ENCODE measurements at places on chromosomes 3 and 15. TPM values are rescaled to one million over a fixed set of nuclear protein-coding genes. Genes with fewer than 3 reads are reported as not detected.

- no peak for DNase-seq
These were observed 127.0 kb downstream of the KLHL25 start for GRCh38 chr15:85667491-85668424.

- no peak for DNase-seq
These were observed 194.7 kb downstream of the DTWD1 start for GRCh38 chr15:49815526-49815925.

DNA sequence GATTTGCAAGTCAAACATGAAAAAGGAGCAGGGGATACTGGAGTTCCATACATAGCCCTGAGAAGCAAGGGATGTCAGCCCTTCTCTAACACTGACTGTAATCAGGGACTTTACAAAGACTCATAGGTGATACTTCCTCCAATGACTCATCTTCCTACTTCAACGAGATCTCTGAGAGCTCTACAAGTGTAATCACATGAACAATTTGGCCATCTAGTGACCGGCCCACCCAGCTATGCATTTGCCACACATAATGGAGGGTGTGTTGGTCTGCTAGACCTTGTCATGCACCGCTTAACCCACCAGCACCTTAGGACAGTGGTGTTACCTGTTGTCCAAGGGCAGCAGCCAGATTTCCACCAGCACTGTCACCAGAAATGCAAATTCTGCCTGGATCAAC lies 75.3 kb downstream of the NCEH1 start:
- no peak for DNase-seq

PTX3 gene
- 0.83 TPM for total RNA-seq

DNA sequence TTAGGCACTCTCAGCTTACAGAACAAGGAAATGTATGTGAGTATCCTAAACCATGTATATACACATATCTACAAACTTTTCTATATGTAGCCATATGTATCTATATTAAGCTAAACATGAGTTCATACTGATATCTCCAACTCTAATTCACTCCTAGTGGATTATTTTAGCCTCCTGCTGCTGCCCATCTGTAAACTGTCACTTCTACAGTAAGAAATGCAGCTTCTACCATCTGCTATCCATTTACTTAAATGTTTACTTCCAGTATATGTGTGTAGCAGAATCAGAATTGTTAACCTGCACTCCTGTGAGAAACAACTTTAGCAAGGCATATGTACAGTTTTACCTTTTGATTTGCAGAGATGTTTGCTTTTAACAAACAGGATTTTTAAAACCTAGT lies 478.5 kb upstream of the CBLB start:
- DNase-seq = no peak

MYL3 gene
- 10.8 TPM for total RNA-seq

- no peak for DNase-seq
These were observed 141.9 kb upstream of the THBS1 start for GRCh38 chr15:39438799-39439592.

GUCA1C gene
- not detected for total RNA-seq

DNA sequence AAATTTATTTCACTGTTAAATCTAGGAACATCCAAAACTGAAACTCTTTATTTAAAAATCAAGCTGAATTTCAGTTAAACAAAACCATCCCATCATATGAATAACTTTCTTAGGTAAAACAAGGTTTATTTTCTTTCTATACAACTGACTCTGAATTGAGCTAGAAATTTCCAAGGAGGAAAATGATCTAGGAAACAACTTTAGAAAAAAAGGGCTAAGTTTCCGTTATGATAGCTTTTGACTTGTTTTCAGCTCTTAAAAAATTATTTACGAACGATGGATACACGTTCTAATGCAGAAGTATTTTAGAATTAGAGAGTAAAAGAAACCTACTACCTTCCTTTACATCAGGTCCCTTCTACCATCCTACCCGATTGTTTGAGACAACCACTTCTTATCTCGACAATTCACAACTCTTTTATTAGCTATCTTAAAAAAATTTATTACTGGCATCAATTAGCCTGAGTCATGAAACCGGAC lies 1.8 kb upstream of the IGF1R start:
- DNase-seq = no peak

GOLGA8F gene
- not detected for total RNA-seq

ICE2 gene
- 30.0 TPM for total RNA-seq

DNA sequence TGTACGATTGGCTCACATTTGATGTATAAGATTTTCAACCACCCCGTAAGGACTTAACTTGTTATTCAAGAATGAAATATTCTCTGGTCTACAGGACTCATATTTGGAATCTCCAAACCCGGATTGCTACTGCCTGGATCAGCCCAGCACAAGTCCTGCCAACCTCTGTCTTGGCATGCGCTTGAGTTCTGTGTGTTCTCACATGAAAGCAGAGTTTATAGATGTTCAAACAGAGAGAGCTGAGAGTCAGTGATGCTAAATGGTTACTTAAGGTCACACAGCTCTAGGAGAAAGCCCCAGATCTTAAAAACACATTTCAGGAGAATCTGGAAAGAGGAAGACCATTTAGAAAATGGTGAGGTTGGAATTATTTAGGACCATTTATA lies 268.0 kb upstream of the TBL1XR1 start:
- DNase-seq = peak; percentile 94

DNA sequence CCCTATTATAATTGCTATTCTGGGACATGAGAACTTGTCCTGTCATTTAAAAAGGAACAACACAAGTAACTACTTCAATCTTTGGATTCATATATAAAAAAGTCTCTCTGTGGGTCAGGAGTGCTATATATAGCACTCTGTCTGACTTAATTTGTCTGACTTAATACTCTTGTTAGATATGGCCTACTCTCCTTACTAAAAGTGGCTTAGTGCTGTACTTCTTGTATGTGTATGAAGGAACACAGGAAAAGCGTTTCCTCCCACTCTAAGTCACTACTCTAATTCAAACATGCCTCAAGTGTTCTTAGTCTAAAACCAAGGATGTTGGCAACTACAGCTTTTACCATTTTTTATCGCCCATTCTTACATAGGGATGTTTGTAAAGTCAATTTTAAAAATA lies 255.2 kb upstream of the ROBO1 start:
- no peak for DNase-seq

DNA sequence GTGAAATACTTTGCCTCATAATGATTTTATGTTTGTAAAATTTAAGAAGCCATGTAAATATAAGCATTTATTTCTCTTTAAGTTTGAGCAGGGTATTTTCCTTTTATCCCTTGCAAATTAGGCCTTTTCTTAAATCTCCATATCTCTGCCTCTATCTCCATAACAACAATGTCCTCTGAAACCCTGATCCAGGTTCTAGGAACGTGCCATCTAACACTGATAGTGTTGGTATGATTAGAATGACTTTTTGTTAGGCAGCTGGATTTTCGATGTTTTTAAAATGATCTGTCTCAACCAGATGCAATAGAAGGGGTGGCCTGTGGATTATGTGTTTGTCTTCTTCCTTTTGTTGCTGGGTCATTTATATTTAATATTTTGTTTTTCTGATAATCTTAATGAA lies 77.9 kb downstream of the TRPC1 start:
- no peak for DNase-seq

DNA sequence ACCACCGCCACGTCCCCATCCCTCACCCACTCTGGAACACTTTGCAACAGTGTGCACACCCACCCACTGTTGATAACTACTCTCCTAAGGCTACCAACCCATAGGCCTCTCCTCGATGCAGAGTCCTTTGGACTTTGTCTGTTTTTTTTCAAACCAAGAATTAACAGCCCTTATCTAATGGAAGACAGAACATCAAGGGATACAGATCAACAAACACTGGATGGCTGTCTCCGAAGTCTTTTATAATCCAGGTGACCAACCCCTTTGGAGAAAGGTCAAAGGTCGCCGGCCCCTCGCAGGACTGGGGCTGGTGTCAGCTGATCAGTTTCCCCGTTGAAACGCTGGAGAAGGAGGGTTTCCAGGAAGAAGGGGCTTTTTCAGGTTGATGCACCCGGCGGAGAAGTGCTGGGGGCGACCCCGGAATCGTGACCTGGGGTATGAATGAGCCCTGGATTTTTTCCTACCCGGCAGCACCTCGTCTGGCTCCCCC lies 532 bp downstream of the B4GALT4 start:
- DNase-seq = peak; percentile 69

KIF15 gene
- 1.1 TPM for total RNA-seq

DNA sequence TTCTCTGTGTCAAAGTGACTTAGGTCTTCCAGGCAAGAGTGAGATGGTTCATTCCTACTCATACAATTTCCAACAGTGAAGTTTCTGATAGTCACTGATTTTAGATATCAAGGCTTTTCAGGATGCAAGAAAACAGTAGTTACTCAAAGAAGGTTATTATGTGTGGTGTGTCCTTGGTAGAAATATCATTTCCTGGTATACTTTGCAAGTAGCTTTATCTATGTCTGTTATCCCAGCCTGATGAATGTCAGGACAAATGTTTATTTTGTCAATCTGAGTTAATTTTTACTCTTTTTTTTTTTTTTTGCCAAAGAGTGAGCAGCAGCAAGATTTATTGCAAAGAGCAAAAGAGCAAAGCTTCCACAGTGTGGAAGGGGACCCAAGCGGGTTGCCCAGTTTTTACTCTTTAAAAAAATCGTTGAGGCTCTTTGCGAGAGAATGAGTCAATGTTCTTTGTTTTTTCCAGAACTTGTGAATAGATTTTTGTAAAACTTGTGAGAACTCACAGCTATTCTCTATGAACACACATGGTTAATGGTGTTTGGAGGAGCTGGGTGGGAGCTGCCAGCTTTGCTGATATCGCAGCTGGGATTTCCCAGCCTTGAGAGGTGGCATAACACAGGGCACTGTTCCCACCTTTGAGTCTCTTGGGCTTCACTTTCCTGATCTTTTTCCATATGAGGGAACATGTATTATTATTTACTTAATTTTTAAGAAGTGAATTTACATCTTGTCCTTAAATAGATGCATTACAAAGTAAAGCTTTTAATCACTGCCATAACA lies 51.9 kb downstream of the SV2B start:
- no peak for DNase-seq

- no peak for DNase-seq
These were observed 82.9 kb upstream of the THBS1 start for GRCh38 chr15:39497759-39498565.

DNA sequence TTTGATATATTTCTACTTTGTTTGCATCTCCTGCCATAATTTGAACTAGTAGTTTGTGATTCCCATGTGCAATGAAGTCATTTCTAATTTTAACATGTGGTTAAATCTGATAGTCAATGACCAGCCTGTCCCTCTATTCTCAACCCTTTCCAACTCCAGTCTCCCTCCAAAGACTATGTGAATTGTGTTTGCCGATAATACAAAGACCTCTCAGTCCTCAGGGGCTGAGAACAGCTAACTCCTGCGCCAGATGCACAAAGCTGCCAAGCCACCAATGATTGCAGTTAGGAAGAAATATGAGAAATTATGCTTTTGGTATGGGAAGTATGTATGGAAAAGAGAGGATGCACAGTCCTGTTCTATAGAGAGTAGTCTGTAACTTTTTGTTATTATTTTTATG lies 54.0 kb downstream of the KCNH8 start:
- DNase-seq = no peak

- no peak for DNase-seq
These were observed 125.9 kb downstream of the NECTIN3 start for GRCh38 chr3:111197485-111197884.

PGBD4 gene
- total RNA-seq = 0.54 TPM

DNA sequence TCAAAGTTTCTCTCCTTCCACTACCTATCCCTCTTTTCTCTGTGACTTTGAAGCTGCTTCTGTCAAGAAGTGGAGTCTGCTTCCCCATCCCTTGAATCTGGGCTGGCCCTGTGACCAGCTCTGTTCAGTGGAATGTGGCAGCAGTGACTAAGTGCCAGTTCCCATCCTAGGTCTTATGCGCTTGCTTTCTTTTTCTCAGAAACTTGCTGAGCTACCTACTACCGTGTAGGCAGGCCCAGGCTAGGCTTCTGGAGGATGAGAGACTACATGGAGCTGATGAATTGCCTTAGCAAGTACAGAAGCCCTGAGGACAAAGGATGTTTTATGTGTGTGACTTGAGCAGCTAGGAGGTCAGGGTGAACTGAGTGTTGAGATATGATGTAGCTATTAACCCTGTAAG lies 123.2 kb downstream of the PDCD6IP start:
- DNase-seq = no peak

DNA sequence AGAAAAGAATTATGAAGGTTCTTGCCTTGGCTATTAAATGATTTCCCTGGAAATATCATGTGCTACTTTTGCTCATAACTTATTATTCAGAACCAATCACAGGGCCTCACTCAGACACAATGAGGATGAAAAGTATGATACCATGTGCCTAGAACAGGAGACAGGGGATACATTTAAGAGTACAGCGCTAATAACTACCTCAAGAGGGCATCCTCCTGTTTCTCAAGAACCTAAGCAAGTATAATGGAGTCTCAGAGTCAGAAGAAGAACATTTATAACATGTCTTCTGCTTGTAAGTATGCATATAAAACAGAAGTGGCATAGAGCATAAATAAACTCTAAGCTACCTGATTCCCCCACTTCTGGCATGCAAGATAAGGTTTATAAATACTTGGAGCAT lies 125.4 kb upstream of the MME start:
- DNase-seq = no peak

DNA sequence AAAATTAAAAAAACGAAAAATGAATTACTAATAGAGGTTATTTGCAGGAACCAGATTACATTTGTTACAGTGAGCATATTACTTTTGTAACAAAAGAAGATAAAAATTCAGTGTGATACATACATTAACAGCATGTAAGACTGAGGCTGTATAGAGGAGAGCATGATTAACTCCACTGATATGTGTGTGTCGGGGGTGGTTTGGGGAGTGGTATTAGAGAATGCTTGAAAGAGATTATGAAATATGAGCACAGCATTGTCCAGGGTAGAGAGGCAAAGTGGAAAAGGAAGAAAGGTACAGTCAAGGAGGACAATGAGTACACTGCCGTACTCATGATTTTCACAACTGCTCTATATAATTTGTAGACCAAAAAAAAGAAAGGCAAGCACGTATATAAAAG lies 62.9 kb upstream of the LRRFIP2 start:
- DNase-seq = no peak

GRCh38 chr3:57555306-57555705 lies 768 bp upstream of the PDE12 start:
- DNase-seq = no peak

CTXND1 gene
- 0.16 TPM for total RNA-seq

- no peak for DNase-seq
These were observed 1.3 kb downstream of the PXK start for GRCh38 chr3:58334013-58334321.

DNA sequence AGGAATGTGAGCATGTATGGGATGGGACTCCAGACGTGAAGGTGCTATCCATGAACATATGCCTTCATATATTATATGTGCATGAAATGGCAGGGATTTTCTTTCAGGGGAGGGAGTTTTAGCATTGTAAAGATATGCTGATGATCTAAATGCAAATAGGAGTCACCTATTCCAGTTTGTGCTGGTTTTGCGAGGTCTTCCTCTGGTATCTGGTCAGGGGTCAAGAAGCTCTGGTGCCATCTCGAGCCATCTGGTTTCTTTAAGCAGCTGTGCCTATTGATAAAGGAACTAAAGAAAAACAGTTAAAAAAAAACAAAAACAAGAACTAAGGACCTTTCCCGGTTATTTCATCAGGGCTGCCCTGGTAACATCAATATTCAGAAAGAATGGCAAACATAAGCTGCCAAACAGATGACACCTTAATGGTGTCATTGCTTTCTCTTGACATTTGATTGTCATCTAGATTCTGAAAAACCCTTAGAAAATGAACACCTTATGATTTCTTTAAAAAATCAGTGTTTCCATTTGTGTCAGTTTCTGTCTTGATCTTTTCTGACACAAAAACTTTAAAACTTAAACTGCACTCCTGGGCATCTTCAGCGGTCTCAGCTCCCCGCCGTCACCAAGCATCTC lies 22.7 kb downstream of the APH1B start:
- no peak for DNase-seq

UPK1B gene
- total RNA-seq = not detected
